ENCODE measurements at places on chromosomes 6 and 20. TPM values are rescaled to one million over a fixed set of nuclear protein-coding genes. Genes with fewer than 3 reads are reported as not detected.

EPPIN gene
- not detected for total RNA-seq

HTR1B gene
- not detected for total RNA-seq

B3GAT2 gene
- total RNA-seq, result not detected

CRISP3 gene
- total RNA-seq, result not detected

- DNase-seq, result peak; percentile 34
Observed at GRCh38 chr20:46099491-46100287, 9.9 kb upstream of the NCOA5 start.

DNA sequence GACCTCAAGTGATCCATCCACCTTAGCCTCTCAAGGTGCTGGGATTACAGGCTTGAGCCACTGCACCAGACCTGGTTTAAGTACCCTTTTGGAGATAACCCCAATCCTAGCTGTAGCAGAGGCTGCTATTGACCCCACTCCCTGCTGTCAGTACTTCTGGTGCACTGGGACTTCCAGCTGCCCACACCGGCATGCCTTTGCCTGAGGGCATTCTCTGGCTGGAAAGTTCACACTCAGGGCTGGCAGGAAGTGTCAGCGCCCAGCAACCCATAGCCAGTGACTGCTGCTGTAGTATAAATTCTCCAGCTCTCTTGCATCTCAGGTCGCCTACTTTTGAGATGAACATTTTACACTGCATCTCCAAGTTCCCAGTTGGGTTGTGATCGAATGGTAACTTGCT, 75.3 kb downstream of the UTRN start:
- DNase-seq, result no peak

DNA sequence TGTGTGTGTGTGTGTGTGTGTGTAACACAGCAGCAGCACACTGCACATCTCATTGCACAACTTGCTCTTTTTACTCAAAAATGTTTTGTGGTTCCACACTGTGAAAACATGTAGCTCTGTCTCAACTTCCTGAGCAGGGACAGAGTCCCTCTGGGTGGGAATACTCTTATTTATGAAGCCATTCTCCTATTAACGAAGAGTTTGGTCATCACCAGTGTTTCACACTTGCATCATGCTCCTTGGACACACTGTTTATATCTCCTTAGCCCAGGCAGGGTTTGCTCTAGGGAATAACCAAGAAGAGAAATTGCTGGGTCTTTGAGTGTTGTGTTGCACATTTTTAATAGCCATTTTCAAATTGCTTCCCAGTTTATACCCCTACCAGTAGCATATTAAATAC, 53.6 kb downstream of the ZNF831 start:
- DNase-seq, result no peak

- DNase-seq, result no peak
Observed at GRCh38 chr6:114051031-114051430, 80.1 kb upstream of the HDAC2 start.

- no peak for DNase-seq
Observed at GRCh38 chr6:125273965-125274364, 27.8 kb downstream of the HDDC2 start.

GRCh38 chr6:118724211-118724610, 72.8 kb upstream of the CEP85L start:
- no peak for DNase-seq

DNA sequence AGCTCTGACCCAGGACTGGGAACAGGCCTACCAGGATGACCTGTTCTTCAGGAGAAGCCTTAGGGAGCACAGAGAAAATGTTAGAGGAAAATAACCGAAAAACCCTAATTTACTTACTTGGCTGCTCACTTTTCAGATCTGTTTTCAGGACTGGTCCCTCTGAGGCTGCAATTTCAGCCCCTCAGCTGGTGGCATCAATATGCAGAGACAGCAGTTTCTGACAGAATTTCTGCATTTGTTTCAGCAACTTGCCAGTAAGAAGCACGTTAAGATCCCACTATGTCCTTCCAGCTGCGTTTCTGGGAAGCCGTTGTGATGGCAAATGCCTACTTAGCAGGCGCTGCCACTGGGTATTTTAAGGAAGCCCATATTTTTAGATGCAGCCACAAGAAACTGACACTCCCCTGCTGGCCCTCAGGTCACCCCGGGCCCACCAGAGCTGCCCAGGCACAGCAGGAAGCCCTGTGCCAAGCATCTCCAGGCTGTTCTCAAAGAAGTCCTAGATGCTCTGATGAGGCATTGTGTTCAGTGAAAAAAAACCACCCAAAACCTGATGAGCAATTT, 7.5 kb downstream of the YTHDF1 start:
- DNase-seq, result no peak

- DNase-seq, result peak; percentile 65
Observed at GRCh38 chr6:33018904-33019303, 9.5 kb upstream of the HLA-DOA start.

GRCh38 chr6:130997061-130997753, 65.8 kb downstream of the EPB41L2 start:
- no peak for DNase-seq

DNA sequence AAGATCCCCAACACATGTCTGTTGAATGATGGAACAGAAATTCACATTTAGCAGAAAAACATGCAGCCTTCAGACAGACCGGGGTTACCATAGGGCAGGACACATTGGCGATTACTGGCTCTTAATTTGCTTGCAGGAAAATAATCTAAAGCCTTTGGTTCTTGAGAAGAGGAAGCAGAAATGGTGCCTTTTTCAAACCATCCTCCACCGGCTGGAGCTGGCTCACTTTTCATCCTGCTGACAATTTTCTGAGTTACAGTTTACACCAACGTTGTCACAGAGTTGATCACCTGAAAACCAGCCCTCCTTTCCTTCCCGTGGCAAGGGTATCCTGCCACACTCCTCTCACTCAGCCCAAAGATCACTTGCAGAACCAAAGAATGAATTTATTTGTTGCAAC, 32.6 kb downstream of the SF3B5 start:
- no peak for DNase-seq

- DNase-seq, result no peak
Observed at GRCh38 chr6:38350220-38350619, 289.5 kb downstream of the BTBD9 start.

DNA sequence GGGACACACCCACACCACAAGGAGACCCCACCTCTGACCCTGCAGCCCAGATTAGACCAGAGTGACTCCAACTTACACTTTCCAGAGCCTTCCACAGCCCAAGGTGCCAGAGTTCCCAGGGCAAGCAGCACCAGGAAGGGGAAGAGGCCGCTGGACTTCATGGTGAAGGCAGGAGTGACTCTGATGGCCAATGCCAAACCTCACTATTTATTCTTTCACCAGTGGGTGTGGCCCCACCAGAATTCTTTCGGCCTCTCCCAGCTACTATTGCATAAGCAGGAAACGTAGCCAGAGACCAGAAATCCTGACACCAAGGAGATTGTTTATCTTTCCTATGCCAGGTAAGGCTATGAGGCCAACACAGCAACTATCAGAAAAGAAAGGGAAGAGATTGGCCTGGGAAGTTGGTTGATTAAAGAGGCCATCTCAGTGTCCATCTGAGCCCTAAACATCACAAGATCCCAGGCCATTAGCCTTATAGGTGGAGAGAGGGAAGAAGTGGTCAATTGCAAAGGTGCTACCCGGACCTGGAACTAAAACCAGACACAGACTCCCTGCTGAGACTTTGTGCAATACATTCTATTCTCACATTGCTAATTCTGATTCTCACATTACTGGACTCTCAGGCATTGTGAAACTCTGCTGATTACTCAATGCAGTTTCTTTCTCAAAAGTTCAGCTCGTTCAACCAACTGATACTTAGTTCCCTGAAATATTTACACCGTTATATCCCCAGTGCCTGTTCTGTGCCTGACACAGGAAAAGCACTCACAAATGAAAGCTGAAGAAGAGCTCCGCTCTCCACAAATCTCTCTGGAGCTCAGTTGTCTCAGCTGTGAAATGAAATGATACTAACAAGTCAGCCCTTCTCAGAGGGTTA, at the start of gene SLPI:
TSS of gene SLPI (minus strand) at position 182 of the 880 bp plus-strand sequence. CDS start at position 161, 21 bp downstream.
- no peak for DNase-seq

GRCh38 chr6:7169296-7169721, 61.5 kb downstream of the RREB1 start:
- no peak for DNase-seq

Data from activated CD4-positive, alpha-beta T cell treated with anti-CD3 and anti-CD28 coated beads for 36 hours (primary cell).